Melanocyte of skin (primary cell): ENCODE measurements at places on chromosomes 2 and 18. TPM values are rescaled to one million over a fixed set of nuclear protein-coding genes. Genes with fewer than 3 reads are reported as not detected.

The MPHOSPH10 gene
- total RNA-seq: 9.3 and 23.3 TPM in 2 replicates

The CYRIA gene
- total RNA-seq: under 0.01 and 0.36 TPM in 2 replicates

The MATN3 gene
- 0.46 and 1.3 TPM in 2 replicates for total RNA-seq

The KCNF1 gene
- total RNA-seq: under 0.01 TPM in 2 replicates

The GATA6 gene
- 0.33 and 0.46 TPM in 2 replicates for total RNA-seq

The ZBTB7C gene
- under 0.01 TPM in 2 replicates for total RNA-seq

The RETSAT gene
- total RNA-seq: 130 and 157 TPM in 2 replicates

The CCDC68 gene
- under 0.01 TPM in 1 of 2 replicates, not detected in the other for total RNA-seq

The AQP4 gene
- total RNA-seq: under 0.01 TPM in 1 of 2 replicates, not detected in the other

The SKOR2 gene
- total RNA-seq: not detected in 2 replicates
